ENCODE measurements at places on chromosomes 2 and 18.
A peak's percentile ranks its signal among the peaks of the same experiment; 100 is the strongest.

DNA sequence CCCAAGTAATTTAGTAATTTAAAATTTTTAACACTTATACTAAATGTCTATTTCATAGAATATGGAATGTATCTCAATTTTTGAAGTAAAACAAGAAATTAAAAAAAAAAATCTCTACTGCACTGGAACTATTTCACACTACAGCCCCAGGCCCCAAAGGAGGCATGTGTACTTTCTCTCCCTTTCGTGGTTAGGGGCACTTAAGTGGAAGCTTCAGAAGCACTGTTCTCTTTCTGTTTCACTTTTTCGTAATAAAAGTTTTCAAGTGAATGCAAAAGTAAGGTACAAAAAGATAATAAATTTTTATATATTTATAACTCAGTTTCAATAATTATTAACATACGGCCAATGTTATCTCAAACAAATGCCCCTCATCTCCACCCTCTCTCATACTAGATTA is 123.8 kb upstream of the STON1 start:
- no peak for DNase-seq

DNA sequence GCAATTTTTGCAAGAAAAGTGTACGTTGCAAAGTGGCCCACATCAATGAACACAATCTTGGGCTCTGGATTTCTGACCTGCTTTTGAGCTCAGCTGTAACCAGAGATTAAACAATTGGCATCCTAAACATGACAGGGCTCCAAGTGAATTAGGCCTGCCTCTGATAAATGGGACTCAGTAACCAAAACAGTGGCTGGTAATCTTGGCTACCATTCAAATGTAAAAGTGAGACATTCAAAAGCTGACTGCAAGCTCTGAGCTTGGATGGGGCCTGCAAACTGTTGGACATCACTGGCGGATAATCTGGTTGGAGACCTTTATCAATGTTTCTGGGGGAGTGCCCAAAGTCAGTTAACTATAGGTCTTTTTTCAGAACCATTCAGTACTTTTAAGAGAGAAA is 160.7 kb downstream of the RAB3GAP1 start:
- no peak for DNase-seq

DNA sequence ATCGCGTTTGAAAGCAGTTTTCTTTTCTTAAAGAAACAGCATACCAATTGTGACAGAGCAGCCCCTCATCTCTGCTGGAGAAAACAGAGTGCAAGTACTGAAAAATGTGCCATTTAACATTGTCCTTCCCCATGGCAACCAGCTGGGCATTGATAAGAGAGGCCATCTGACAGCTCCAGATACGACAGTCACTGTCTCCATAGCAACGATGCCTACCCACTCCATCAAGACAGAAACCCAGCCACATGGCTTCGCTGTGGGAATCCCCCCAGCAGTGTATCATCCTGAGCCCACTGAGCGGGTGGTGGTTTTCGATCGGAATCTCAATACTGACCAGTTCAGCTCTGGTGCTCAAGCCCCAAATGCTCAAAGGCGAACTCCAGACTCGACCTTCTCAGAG is 9.5 kb downstream of the GRHL1 start:
- DNase-seq = no peak

GRCh38 chr18:35528749-35529274 is 31.1 kb upstream of the INO80C start:
- DNase-seq = no peak

GRCh38 chr2:11514081-11514730 is 19.6 kb upstream of the GREB1 start:
- no peak for DNase-seq

GRCh38 chr2:28469304-28469703 is 26.6 kb upstream of the PLB1 start:
- DNase-seq = no peak

DNA sequence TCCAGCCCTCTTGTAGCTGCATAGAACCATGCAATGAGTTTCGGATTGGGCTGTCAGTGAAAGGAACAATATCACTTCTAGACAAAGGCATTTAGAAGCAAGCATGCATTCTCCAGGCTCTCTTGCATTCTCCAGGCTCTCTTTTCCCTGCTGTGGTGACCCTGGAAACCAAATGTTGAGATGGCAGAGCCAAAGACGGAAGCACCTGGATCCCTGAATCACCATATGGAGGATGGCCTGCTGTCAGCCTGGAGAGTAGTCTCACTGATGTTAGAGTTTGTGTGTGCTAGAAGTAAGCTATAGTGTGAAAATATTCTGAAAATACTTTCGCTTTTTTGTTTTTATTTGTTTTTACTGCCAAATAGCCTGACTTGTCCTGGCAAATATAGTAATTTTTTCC is 203.9 kb downstream of the C1D start:
- no peak for DNase-seq

- no peak for DNase-seq
Measured at GRCh38 chr2:62141142-62141740, 54.7 kb upstream of the B3GNT2 start.

- DNase-seq = no peak
Measured at GRCh38 chr2:207458582-207458981, 71.2 kb upstream of the CREB1 start.

DNA sequence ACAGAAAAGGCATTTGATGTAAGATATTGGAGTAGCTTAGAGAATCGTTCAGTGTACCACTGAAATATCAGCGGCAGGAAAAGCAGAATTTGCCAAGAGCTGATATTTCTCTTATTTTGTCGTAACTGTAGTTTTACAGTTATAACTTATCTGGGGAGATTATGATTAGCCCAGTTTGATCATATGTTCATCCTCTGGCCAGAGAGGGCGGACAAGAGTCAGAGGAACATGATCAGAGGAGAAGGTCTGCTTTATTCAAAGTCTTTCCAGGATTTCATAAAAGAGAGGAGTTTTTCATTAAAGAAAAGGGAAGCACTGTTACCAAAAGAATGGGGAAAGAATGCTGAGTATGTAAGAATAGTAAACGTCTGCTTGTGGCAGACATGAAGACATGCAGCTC is 1655.6 kb downstream of the DPP10 start:
- DNase-seq = no peak

DNA sequence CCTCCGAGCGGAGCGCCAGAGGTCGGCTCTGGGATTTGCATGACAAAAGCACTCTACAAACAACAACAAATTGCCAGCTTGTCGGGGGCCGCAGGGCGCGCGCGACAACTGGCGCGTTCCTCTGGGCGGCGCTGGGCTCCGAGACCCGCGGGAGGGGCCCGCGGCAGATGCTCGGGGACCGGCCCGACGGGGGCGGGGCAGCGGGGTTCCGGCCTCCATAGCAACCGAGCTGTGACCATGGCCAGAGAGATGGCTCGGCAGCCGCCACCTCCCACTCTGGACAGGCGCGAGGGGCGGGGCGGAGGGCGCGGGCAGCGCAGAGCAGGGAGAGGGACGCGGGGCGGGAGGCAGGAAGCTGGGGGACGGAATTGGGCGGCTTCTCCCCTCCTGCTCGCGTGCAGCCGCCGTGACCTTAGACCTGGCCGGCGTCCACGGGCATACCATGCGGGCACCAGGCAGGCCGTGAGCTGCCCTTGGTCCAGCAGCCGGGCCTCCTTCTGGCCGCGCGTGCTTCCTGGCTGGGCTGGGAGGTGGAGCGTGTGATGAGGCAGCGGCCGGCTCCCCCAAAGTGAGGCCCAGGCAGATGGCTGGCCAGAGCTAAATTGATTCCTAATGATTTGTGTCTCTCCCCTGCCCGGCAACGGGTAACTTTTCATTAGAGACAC is 171.5 kb downstream of the CELF4 start:
- no peak for DNase-seq

GRCh38 chr18:79260510-79260909 is 135.2 kb upstream of the NFATC1 start:
- DNase-seq = no peak

DNA sequence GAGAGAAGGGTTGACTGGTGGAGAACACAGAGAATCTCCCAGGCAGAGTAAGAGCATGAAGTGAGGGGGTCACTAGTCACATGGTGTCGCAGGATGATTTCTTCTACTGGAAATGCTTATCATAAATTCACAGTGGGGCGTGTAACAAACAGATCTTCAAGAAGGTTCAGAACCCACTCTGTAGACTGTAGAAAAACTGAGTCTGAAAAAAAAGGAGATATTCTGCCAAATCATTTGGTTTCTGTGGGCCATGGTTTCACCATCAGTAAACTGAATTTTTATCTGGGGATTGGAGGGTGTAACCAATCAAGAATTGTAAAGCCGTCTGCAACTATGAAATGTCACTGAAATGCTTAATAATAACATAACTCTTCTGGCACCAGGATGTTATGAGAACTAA is 15.0 kb downstream of the TPGS2 start:
- no peak for DNase-seq

DNA sequence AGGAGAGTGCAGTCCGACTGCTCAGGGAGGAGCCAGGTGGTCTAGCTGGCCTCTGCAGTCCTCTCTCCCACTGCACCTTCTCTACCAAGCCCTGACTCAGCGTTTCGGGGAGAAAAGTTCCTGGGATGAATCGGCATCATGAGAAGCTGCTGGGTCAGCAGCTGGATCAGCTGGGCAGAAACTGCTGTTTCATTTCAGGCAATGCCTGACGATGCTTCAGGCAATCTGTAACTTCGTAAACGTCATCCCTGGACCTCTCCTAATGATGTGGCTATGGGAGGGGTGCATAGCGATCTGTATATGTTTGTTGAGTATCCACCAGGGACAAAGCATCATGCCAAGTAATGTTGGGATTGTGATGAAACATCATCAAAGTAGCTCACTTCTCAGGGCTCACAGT is 20.7 kb downstream of the LIPG start:
- no peak for DNase-seq

GRCh38 chr2:120538691-120539423 is 192.9 kb downstream of the INHBB start:
- DNase-seq = no peak

GRCh38 chr2:147255812-147256211 is 589.0 kb upstream of the ACVR2A start:
- DNase-seq = no peak

- DNase-seq = peak; percentile 94
Measured at GRCh38 chr2:26244309-26245230, at the start of the genes HADHA and HADHB. Gene HADHA (minus strand): TSS chr2:26244632. CDS start chr2:26244596, 36 bp downstream. Gene HADHB (plus strand): TSS chr2:26244939. CDS start chr2:26254255, 9,316 bp downstream.

GRCh38 chr18:23867006-23867405 is 147.5 kb upstream of the TTC39C start:
- no peak for DNase-seq

DNA sequence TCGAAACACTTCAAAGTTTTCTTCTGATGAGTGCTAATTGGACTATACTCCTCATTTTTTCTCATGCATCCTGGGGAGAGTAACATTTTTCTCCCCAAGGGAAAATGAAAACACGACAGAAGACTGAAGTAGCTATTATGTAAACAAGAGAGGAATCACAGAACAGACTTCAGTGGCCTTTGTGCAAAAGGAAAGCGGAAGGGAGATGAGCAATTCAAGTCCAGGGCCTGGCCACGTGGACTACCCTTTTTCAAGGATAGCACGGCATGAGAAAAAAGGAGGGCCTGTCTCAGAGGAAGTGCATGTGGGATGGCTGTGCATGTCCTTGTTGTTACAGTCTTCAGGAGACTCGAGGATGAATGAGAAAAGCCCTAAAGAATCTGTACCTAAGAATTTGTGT is 43.8 kb upstream of the KCNE4 start:
- DNase-seq = no peak

- no peak for DNase-seq
Measured at GRCh38 chr2:44367591-44367990, 5.8 kb downstream of the CAMKMT start.

DNA sequence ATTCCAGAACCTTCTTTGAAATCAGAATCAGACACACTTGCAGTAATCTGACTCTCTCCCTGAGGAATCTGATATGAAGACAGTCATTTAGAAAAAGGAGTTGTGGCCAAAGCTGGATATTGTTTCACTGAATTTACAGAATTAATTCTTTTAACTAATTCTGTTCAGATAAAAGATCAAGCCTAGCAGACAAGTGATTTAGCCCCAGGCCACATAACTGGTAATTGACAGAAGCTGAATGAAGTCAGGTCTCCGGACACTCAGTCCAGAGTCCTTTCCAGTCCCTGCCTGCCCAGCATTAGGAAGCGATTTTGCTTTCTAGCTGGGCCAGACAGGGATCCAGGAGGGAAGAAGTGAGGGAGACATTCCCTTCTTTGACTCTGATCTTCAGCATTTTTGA is 110.7 kb upstream of the AQP4 start:
- DNase-seq = no peak

- no peak for DNase-seq
Measured at GRCh38 chr2:189536830-189537229, 43.8 kb downstream of the SLC40A1 start.

DNA sequence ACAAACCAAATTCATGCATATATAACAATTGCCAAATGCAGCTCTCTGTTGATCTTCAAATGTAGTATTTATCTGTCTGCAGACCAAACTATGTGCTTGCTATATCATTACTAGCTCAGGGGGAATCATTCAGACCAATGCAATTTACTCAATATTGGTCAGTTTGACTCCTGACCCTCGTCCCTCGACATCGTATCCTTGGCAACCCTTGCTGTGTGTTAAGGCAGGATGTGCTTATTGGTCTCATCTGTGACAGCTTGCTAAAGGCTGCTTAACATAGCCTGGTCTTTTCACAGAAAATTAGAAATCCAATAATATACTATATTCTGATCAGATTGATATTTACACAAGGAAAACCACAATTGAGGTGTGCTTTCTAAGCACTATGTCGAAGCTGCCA is 747.1 kb downstream of the GALR1 start:
- DNase-seq = no peak

DNA sequence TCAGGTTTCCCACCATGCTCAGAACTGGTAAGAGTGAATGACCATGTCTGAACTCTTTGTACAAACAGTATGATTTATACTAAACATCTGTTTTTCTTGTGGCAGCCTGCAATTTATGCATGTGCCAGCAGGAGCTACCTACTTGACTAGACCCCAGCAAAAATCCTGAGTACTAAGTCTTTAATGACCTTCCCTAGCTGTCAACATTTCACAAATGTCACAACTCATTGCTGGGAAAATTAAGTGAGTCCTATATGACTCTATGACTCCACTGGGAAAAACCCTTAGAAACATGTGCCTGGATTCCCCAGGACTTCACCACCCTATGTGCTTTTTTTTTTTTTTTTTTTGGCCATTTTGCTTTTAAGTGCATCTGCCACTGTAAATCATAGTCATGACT is 1225.8 kb downstream of the SUCLG1 start:
- DNase-seq = no peak

DNA sequence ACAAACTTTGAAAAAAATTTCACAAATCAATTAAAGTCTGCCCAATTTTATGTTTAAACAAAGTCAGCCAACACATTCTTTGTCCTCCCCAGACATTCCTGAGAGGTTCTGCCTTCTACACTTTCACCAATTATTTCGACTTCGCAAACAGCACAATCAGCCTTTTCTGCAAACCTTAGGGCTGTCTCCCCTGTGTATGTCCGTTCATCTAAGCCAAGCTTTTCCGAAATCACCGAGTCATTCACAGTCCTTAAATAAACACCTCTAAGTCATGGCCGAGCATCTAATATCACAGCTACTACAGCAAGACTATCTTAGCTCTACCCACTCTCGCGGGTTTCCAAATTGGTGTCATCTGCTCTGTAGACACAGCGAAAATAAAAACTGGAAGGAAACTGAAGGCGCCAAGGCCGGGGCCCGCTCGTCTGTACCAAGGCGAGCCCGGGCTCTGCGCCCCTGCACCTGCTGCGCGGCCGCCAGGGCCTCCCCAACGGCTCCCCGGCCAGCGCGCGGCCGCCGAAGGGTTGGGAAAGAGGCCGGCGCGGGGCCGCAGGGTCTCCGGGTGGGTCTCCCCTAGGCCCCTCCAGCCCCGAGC is 730 bp downstream of the ODC1 start:
- DNase-seq = no peak

- no peak for DNase-seq
Measured at GRCh38 chr18:59142274-59142673, 2.6 kb downstream of the SEC11C start.

Measured in SW480 (cell line).